ENCODE measurements at places on chromosomes 6 and 20.

DNA sequence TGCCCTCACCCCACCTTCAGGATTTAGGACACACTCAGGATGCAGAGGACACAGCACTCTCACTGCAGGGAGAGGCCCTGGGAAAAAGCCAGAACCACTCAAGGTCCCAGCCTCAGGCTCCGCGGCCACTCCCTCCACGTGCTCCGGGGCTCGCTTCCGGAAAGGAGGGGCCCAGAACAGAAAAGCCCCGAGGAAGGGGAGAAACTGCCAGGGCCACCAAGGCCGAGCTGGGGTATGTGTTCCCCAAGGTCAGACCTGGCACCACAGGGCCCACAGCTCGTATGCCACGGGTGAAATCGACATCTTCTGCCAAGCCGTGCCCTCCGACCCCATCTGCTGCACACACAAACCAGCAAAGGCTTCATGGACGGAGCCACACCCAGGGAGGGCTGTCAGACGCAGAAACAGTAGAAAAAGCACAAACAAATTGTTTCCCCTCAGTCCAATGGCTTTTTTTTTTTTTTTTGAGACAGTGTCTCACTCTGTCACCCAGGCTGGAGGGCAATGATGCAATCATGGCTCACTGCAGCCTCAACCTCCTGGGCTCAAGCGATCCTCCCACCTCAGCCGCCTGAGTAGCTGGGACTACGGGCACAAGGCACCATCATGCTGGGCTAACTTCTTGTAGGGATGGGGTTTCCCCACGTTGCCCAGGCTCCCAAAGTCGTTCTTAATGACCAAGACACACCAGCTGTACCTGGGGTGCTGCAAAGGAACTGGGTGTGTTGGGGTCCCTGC, 33.4 kb downstream of the SLC2A4RG start:
- DNase-seq: no peak

GRCh38 chr6:155066921-155067680, 72.0 kb downstream of the TIAM2 start:
- no peak for DNase-seq

DNA sequence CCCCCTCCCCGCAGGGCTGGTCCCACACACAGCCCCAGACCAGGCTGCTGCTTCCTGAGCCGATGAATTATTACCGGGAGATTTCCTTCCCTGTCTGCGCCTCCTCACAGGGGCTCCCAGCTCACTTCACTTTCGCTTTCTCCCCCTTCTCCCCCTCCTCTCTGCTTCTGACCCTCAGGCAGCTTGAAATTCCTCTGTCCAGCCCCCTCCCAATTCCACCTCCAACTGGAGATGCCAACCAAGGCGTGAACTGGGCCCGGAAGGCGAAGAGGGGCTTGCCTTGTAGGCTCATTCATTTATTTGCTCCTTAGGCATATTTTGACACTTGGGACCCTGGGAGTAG, 1.7 kb upstream of the TCF15 start:
- DNase-seq: no peak

GRCh38 chr6:36692220-36692619, 5.4 kb upstream of the RAB44 start:
- no peak for DNase-seq

DNA sequence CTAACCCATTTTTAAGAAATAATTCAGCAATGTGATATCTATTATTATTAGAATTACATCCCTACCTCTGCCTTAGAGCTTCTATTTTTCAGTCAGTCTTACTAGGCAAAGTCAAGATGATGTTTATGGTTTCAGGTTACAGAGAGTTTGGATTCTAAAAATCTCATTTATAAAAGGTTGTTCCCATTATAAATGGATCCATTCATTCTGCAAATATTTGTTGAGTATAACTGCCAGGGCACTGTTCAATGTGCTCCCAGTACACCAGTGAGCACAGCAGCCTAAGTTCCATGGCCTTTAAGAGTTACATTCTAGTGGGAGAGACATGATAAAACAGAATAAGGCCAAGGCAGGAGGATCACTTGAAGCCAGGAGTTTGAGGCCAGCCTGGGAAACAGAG, 75.9 kb upstream of the EYA4 start:
- DNase-seq: no peak

Measured in NCI-H524 (cell line).